Smooth muscle cell of the coronary artery (primary cell): ENCODE measurements at places on chromosomes 7 and 10. TPM values are rescaled to one million over a fixed set of nuclear protein-coding genes. Genes with fewer than 3 reads are reported as not detected.

LGI1 gene
- not detected in 2 replicates for total RNA-seq

CPED1 gene
- 32.2 and 50.7 TPM in 2 replicates for total RNA-seq

NCAPG2 gene
- total RNA-seq: 9.9 and 10.2 TPM in 2 replicates

FZD1 gene
- total RNA-seq: 2.7 and 31.7 TPM in 2 replicates

INA gene
- 0.30 and 0.35 TPM in 2 replicates for total RNA-seq

SHTN1 gene
- under 0.01 and 2.4 TPM in 2 replicates for total RNA-seq

ANKRD22 gene
- not detected in 2 replicates for total RNA-seq

AMPH gene
- total RNA-seq: 0.23 and 3.9 TPM in 2 replicates

CALML3 gene
- total RNA-seq: not detected in 2 replicates

RAPGEF5 gene
- 1.7 and 1.9 TPM in 2 replicates for total RNA-seq

OGDHL gene
- 0.12 and 2.0 TPM in 2 replicates for total RNA-seq

TMEM270 gene
- total RNA-seq: not detected in 2 replicates

GATA3 gene
- 0.08 TPM in 1 of 2 replicates, not detected in the other for total RNA-seq

ACSL5 gene
- total RNA-seq: 0.30 and 3.7 TPM in 2 replicates

JCAD gene
- total RNA-seq: 2.2 and 11.6 TPM in 2 replicates

SCIN gene
- total RNA-seq: 0.23 and 0.75 TPM in 2 replicates

HOXA10 gene
- total RNA-seq: not detected in 2 replicates

LOXL4 gene
- 18.6 and 122 TPM in 2 replicates for total RNA-seq

CPA5 gene
- total RNA-seq: 0.08 and 0.12 TPM in 2 replicates

ANXA8L1 gene
- total RNA-seq: 0.23 TPM in 1 of 2 replicates, not detected in the other

NUTM2E gene
- under 0.01 TPM in 1 of 2 replicates, not detected in the other for total RNA-seq

GTF2IRD2 gene
- 2.0 and 3.6 TPM in 2 replicates for total RNA-seq

LIPN gene
- total RNA-seq: not detected in 2 replicates
